ENCODE measurements at places on chromosomes 12 and 14.

DNA sequence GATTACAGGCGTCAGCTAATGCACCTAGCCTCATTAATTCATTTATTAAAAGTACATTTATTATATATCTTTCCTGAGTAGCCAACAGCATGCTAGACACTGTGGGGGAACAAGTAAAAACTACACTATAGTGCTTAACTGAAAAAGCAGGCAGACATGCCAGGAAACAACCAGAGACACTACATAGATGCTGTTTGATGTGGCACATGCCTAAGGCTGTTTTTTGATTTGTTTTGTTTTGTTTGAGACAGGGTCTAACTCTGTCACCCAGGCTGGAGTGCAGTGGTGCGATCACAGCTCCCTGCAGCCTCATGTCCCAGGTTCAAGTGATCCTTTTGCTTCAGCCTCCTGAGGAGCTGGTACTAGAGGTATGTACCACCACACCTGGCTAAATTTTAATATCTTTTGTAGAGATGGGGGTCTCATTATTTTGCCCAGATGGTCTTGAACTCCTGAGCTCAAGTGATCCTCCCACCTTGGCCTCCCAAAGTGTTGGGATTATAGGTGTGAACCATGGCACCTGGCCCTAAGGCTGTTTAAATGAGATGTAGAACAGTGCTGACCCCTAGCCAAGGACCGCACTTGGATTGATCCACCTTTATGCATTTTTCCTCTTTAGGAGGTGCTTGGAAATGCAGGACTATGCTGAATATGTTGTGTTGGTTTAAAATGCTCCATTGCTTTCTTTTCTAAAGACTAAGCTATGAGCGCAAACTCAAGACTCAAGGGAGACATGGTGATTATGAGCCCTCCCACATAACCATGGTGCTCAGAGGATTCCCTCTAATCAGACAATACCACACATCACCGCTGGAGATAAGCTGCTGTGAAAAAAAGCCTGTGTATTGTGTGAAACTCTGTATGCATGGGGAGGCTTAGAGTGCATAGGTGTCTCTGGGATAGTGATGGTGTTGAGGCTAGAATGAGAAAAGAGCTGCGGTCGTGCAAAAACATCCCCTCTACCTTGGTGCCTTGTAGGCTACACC is 10.5 kb upstream of the C14orf93 start:
- DNase-seq, result no peak

DNA sequence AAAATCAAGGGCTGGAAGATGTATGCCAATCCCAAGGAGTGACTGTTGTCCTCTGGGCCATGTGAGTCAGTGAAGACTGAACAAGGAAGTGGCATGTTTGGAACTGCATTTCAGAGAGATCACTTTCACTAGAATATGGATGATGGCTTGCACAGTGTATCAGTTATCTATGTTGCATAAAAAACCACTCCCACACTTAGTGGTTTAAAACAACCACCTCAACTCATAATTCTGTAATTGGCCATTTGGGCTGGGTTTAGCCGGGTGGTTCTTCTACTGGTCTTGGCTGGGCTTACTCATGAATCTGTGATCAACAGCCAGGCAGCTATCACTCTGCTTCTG is 15.4 kb downstream of the BDKRB1 start:
- DNase-seq, result no peak

DNA sequence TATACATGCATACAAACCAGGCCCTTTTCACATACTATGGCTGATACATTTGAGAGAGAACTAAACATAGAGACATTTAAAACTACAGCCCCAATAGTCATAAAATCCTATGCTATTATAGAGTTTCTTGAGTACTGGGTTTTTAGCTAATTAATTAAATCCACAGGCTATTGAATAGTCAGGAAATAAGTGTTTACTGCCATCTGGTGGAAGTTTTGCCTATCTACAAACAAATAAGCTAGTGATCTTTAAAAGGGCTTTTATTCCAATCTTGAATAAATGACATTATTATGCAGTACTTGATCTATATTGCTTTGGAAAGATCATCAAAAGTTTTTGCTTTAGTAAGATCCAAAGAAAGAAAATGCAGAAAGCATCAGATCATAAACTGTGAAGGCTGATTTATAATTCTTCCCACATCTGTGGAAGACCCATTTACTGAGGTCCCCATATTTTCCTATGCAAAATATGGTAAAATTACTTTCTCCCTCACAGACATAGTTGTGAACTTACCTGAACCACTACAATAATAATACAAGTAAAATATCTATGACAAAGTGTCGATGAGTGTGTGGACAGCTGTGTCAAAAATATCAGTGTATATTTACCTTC is 131.3 kb downstream of the ITPR2 start:
- no peak for DNase-seq

GRCh38 chr12:46676797-46677520 is 148.8 kb downstream of the SLC38A4 start:
- no peak for DNase-seq

DNA sequence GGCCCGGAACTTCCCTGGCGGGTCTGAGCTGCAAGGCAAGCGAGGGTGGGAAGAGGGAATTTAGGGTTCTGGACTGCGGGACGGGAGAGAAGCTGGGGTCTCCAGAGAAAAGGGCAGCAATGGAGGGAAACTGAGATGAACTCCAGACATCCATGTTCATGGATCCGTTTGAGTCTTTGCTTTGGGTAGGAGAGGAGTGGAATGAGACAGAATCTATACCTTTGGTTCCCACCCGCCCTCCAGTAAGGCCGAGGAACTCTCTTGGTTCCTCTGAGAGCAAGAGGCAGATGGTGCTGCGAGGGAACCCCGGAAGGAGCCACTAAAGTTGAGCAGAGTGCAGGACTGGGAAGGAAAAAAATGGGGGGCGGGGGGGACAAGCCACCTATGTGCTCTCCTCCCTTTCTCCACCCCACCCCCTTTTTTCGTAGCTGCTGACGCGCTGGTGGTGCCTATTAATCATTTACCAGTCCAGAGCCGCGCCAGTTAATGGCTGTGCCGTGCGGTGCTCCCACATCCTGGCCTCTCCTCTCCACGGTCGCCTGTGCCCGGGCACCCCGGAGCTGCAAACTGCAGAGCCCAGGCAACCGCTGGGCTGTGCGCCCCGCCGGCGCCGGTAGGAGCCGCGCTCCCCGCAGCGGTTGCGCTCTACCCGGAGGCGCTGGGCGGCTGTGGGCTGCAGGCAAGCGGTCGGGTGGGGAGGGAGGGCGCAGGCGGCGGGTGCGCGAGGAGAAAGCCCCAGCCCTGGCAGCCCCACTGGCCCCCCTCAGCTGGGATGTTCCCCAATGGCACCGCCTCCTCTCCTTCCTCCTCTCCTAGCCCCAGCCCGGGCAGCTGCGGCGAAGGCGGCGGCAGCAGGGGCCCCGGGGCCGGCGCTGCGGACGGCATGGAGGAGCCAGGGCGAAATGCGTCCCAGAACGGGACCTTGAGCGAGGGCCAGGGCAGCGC is 1.2 kb downstream of the SSTR1 start:
- no peak for DNase-seq

GRCh38 chr14:80959496-80959895 is 4.1 kb downstream of the TSHR start:
- peak; percentile 82 for DNase-seq

DNA sequence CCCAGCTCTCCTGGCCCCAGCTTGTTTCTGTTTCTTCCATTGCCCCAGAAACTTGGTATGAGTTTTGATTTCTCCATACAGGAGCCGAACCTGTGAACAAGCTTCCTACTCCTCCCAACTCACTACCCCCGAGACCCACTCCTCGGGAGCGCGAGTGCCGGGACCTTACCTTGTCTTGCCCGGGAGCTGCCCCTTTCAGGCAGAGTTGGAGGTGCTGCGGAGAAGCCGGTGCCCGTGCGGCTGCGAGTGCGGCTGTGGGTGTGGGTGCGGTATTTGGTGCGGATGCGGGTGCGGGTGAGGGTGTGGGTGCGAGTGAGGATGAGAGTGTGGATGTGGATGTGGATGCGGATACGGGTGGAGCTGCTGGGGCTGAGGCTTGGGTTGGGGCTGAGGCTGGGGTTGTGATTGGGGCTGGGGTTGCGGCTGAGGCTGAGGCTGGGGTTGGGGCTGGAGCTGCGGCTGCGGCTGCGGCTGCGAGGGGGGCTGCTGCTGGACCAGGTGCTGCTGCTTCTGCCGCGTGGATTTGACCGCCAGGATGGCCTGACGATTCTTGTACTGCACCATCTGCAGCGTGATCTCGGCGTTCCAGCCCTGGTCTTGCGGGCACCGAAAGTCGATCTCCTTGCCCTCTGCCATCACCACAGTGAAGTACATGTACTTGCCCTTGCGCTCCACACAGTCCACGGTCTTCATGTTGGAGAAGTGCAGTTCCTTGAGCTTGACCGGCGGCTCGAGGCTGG is 1.1 kb downstream of the PHLDA1 start:
- DNase-seq, result peak; percentile 29

DNA sequence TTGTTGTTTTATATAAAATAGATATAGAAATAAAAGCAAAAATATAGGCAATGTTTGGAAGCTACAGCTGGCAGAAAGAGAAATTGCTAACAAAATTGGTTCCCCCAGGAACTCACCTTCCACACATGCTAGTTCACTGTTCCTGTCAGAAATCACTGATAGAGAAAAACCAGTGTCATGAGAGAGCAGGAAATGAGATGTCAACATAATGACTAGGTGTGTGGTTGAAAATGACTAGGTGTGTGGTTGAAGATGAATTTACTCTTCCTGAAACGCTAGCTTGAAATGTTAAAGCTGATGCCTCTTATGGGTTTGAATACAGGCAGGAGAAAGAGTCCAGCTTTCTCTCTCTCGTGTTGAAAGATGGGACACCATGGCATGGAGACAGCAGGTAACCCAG is 216.3 kb downstream of the C12orf42 start:
- peak; percentile 8 for DNase-seq

GRCh38 chr14:69877492-69877891 is 1.7 kb upstream of the SMOC1 start:
- no peak for DNase-seq

DNA sequence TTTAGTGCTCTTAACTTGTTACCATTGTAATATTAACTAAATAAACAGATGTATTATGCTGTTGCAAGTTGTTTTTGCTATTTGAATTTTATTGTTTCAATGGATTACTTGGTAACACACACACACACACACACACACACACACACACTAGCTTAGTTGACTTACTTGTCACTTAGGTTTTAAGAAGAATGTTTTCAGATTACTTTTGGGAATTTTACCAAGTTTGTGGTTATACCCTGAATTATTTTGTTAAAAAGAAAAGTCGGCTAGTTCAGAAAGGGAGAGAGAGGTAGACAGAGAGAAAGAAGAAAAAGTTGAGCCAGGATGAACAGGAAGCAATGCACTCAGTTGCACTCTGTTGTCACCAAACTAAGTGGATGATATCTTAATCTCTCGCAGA is 5.3 kb downstream of the SSTR1 start:
- DNase-seq, result no peak

GRCh38 chr12:84411031-84411430 is 501.6 kb downstream of the SLC6A15 start:
- no peak for DNase-seq

GRCh38 chr12:109291117-109291516 is 18.0 kb downstream of the FOXN4 start:
- DNase-seq, result no peak

- no peak for DNase-seq
Measured at GRCh38 chr12:44961887-44962286, 85.8 kb upstream of the NELL2 start.

DNA sequence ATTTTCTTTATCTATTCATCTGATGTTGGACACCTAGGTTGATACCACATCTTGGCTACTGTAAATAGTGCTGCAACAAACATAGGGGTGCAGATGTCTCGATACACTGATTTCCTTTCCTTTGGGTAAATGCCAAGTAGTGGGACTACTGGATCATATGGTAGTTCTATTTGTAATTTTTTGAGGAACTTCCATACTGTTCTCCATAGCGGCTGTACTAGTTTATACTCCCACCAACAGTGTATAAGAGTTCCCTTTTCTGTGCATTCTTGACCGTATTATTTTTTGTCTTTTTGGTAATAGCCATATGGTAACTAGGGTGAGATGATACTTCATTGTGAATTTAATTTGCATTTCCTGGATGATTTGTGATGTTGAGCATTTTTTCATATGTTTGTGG is 71.8 kb downstream of the LRP6 start:
- DNase-seq, result no peak

GRCh38 chr12:78853231-78853630 is 11.3 kb upstream of the SYT1 start:
- no peak for DNase-seq

DNA sequence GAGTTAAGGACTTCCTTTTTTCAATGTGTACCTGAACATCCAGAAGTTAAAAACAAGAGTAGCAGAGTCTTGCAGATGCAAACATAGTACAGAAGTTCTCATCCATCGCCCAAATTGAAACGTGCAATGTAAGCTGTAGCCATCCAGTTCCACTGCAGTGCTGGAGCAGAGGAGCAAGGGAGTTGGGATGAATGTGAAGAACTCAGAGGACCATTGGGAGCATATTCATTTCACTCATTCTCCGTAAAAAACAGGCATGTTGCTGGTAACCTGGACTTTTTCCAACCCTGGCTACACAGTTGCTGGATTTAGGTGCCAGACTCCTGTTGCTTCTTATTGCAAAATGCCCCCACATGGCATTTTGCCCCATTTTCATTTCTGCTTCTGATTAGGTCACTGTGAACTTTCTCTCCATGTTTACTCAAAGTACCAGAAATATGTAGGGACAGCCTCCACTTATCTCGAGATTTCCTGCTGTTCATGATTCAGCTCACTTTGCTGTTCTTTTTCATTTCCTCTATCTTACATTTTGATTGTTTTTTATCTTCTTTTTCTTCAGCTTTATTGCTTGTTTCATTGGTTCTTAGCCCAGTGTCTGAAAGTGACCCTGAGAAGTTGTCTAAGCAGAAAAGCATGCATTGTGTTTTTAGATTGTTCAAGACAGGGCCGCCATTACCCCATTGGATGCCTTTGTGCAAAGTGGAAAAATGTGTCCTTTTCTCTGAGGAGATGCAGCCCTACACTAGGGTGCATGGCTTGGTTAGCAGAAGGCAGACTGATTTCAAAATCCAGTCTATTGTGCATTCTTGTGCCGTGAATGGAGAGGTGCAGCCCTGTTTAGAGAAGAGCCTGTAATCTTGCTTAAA is 109.0 kb upstream of the AMIGO2 start:
- no peak for DNase-seq

GRCh38 chr12:47391566-47391965 is 311.8 kb upstream of the AMIGO2 start:
- no peak for DNase-seq

- DNase-seq, result peak; percentile 77
Measured at GRCh38 chr12:89280833-89281538, 71.3 kb downstream of the DUSP6 start.

DNA sequence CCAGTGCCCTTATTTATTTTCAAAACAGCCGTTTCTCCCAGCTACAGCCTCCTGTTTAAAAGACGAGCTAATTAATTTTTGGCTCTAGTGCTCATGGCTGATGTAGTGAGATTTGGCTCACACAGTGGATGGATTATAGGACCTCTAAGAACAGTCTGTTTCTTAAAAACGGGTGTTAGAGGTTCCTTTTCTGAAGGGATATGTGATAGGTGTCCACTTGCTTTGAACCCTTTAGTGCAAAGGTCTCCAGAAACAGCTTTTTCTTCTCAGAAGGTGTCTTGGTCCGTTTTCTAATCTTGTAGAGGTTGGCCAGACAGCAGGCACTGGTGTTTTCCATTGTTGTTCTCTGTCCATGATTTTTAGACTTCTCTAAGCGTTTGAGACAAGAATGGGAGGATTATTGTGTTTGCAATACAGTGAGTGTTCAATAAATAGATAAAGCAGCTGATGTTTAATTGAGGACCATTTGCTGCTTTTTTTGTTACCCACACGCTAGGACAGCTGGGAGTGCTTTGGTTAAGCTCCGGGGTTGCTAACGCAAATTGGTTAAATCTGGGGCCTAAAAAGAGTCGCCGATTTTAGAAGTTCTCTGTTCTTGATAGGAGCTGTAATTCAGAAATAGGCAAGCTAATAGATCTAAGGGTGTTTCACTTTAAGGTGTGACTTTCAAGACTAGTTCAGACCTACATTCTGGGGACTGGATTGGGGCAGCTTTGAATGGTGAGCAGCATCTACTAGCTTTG is 1.0 kb downstream of the BORCS5 start:
- no peak for DNase-seq

Data from CD4-positive, CD25-positive, alpha-beta regulatory T cell (primary cell).